AG09309 (cell line): ENCODE measurements at places on chromosomes 4 and X.

GRCh38 chrX:123170546-123170945 is 13.5 kb upstream of the GRIA3 start:
- no peak for DNase-seq

DNA sequence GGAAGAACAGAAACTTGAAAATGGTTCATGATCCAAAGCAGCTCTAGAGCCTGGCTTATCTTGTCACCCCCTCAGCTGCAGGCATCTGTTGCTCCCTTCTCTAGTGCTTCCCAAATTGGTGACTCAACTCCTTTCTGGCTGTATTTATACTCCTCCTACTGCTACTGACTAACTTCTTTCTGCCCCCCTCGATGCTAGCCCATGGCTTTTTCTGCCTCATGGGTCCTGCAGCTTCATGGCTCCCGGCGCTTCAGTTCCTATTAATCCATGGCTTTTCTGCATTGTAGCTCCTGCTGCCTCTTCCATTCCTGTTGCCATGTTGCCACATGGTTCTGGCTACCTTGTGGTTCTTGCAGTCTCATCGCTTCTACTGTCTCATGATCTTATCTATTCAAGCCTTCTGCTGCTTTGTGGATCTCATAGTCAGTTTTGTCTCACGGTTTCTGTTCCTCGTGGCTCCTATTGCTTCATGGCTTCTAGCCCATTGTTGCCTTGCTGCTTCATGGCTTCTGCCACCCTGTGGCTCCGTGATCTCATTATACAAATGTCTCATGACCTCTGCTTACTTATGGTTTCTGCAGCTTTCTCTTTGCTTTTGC is 48.1 kb downstream of the SMC1A start:
- no peak for DNase-seq

GRCh38 chr4:118835571-118836300 is at the start of gene SEC24D:
TSS of gene SEC24D (minus strand) at chr4:118836126. CDS start at chr4:118833696, 2,430 bp downstream.
- peak; percentile 40 for DNase-seq

- no peak for DNase-seq
These were observed 96.9 kb downstream of the CLNK start for GRCh38 chr4:10587697-10588096.

DNA sequence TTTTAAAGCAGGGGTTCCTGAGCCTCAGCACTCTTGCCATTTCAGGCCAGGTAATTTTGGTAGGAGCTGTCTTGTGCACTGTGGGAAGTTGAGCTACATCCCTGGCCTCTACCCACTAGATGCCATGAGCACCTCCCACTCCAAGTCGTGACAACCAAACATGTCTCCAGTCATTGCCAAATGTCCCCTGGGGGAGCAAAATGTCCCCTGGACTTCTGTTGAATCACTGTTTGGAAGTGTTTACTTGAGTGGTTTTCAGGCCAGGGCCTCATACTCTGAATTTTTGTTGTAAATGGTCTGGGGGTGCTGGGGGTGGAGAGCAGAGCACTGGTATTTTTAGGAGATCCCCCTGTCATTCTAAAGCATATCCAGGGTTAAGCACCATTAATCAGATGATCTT is 3.2 kb downstream of the PDK3 start:
- no peak for DNase-seq

DNA sequence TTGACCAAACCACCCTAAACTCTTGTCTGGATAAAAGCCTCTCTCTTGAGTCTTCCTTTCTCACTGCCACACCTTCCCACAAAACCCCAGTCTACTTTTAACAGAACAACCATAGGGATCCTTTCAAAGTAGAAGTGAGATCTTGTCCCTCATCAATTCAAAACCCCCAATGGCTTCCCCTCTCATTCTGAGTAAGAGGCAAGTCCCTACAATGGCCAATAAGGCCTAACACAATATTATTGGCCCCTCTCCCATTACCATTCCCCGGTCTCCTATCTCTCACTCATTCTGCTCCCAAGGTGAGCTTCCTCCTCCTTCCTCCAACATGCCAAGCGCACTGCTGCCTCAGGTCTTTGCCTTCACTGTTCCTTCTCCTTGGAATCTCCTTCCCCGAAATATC is 57.1 kb downstream of the REELD1 start:
- DNase-seq: no peak

GRCh38 chrX:139156356-139156755 is 374.2 kb upstream of the F9 start:
- DNase-seq: no peak

- DNase-seq: no peak
These were observed 414.0 kb upstream of the HS3ST1 start for GRCh38 chr4:11842620-11843263.

DNA sequence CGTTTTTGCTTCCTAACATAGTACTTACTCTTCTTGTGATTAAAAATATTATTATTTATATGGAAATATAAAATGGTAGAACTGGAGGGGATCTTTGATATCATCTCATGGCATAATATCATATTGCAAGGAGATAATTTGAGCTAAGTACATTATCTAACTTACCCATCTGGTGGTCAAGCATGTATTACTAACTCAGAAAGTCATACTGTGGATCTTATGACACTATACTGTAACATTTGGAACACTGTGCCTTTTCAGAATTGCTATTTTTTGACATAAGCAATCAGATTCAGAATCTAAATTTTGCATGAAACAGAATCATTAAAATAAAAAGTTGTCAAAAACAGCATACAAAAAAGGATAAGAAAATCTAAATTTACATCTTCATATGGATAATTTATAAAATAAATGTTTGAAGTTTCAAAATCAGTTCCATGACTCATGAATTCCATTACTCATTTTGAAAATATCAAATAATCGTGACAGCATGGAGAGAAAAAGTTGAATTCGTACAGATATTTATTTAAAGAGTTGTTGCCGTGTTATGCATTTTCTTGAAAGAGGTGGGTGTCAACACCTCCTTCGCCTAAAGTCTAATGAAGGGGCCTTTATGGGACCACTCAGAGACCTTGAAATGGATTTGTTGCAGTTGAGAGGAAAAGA is 928.1 kb downstream of the PDHA2 start:
- no peak for DNase-seq

DNA sequence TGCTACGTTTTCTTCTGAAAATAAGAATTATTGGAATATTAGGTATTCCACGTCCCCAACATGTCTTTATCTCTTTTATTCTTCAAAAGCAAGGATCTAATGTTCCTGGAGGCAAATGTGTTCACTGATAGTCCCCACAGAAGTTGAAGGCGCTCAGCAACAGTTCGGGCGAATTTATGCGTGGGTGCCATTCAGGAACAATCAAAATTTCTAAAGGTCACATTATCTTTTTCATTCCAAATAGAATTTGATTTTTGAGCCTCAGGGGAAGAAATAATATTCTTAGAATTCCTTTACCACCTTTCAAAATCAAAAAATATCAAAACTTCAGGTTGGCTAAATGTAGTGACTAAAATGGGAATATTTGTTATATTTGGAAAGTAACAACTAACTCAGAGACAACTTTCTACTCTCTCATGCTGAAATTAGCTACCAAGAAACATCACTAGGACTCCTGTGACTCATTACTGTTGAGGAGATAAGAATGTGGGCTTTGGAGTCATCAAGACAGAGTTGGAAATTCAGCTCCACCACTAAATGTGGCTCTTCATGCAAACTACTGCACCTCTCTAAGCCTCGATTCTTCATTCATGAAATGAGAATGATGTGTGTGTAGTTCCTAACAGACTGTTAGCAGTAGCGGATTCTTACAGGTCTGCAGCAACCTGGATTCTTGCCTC is 72.3 kb upstream of the KIT start:
- peak; percentile 55 for DNase-seq

DNA sequence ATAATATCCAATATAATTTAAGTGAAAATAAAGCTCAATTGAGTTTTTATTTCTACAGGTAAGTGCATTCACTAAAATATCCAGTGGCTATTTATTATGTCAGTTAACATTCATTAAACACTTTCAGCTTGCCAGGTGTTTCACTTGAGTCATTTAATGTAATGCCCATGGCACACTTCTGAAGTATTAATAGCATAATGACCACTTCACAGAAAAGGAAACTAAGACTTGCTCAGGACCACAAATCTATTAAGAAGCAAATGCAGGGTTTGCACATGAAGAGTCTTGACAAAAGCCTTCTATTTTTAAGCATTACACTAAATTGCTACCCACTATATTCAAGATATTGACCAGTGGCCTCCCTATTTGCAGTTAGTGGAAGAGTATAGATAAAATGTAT is 612.7 kb downstream of the KCTD8 start:
- no peak for DNase-seq
